ENCODE measurements at places on chromosomes 3 and 15. TPM values are rescaled to one million over a fixed set of nuclear protein-coding genes. Genes with fewer than 3 reads are reported as not detected.

DNA sequence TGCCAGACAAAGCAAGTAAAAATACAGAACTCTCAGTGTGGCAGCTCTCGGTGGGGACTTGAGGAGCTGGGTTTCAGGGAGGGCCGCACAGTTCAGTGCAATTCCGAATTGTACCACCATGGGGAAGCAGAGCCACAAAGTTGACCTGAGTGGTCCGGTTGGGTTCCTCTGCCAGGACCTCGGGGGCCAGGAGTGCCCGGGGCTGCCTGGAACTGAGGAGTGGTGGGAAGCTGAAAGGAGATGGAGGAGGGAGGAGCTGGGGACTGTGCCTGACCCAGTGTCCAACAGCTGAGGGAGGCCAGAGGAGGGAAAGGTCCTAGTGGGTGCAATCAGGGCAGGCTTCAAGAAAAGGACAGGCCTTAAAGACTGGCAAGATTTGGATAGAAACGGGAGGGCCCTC, 32.2 kb upstream of the TRH start:
- peak; percentile 53 for DNase-seq

DNA sequence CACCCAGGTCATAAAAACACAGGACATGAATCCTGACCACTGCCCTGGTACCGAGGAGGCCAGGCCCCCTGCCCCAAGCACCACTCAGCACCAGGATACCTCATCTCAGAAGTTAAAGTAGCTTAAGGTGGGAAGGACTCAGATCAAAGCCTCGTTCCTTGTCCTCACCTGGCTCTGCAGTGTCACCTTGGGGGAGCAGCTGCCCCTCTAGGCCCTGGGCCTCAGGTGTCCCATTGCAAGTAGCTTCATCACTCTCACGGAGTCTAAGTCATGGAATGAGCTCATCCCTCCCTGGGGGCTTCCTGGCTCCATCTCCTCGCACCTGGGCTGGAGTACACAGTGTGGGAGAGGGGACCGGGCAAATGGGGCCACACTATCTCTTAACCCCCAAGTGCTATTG, 148.0 kb downstream of the TPRA1 start:
- DNase-seq, result no peak

HDAC11 gene
- 9.4 TPM for total RNA-seq

NMNAT3 gene
- 1.9 TPM for total RNA-seq

RARB gene
- 37.4 TPM for total RNA-seq

MYO1E gene
- 81.3 TPM for total RNA-seq

- DNase-seq, result no peak
These were observed 701.6 kb upstream of the CBLB start for GRCh38 chr3:106570426-106570825.

GRCh38 chr3:159451067-159451466, 537.6 kb upstream of the IL12A start:
- peak; percentile 14 for DNase-seq

- no peak for DNase-seq
These were observed 327.8 kb upstream of the SLCO3A1 start for GRCh38 chr15:91525751-91526150.

ANKUB1 gene
- not detected for total RNA-seq

DNA sequence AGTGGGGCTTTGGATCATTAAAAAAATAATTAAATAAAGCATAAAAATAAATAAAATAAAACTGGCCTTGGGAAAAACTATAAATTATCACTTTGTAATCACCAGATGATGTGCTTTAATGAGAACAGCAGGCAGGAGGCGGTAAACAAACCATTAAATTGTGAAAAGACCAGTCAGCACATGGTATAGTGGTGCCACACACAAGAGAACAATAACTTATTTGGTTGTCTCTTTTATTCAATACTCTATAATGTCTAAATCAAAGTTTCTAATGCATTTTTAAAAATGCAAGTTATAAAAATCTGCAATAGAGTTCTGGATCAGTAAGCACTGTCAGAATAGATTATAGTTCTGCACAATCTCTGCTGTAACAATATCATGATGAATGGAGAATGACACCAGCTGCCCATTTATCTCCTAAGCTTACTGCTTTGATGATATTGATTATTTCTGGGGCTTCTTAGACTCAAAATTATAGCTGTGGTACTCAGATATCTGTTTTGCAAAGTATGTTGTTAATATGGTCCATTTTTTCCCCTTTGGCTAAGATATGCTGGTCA, 259.3 kb downstream of the NAALADL2 start:
- DNase-seq, result no peak

- DNase-seq, result peak; percentile 78
These were observed 691 bp downstream of the MAP2K1 start for GRCh38 chr15:66387163-66388042.

CHRNA5 gene
- 11.7 TPM for total RNA-seq

GRCh38 chr3:7461202-7461825, 600.4 kb downstream of the GRM7 start:
- no peak for DNase-seq

- DNase-seq, result peak; percentile 35
These were observed at the start of gene RAB6B for GRCh38 chr3:133895208-133896001. Gene RAB6B (minus strand): TSS chr3:133895882. CDS start chr3:133895466, 416 bp downstream.

- DNase-seq, result no peak
These were observed 101.2 kb downstream of the PCCB start for GRCh38 chr3:136351351-136351750.

CADPS gene
- 0.59 TPM for total RNA-seq

IGSF10 gene
- total RNA-seq, result 0.59 TPM

- DNase-seq, result no peak
These were observed 10.9 kb upstream of the LXN start for GRCh38 chr3:158683230-158683962.

DNA sequence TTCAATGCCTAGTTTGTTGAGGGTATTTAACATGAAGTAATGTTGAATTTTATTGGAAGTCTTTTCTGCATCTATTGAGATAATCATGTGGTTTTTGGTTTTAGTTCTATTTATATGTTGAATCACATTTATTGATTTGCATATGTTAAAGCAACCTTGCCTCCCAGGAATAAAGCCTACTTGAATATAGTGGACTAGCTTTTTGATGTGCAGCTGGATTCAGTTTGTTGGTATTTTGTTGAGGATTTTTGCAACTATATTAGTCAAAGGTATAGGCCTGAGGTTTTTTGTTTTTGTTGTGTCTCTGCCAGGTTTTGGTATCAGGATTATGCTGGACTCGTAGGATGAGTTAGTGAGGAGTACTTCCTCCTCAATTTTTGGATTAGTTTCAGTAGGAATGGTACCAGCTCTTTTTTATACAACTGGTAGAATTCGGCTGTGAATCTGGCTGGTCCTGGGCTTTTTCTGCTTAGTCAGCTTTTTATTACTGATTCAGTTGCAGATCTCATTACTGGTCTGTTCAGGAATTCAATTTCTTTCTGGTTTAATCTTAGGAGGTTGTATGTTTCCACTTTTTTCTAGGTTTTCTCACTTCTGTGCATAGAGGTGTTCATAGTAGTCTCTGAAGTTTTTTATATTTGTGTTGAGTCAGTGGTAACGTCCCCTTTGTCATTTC, 209.8 kb upstream of the RBMS3 start:
- no peak for DNase-seq

DUOXA2 gene
- total RNA-seq, result not detected

- DNase-seq, result no peak
These were observed 2.8 kb downstream of the FOXB1 start for GRCh38 chr15:60006873-60007272.

GRCh38 chr15:101445562-101446517, 43.7 kb downstream of the PCSK6 start:
- DNase-seq, result peak; percentile 66

GRCh38 chr3:107676469-107677309, 153.9 kb downstream of the BBX start:
- DNase-seq, result peak; percentile 34

IL12A gene
- 0.72 TPM for total RNA-seq

CELF6 gene
- not detected for total RNA-seq

TTC21A gene
- total RNA-seq, result 1.2 TPM

IGSF11 gene
- total RNA-seq, result 0.39 TPM

GRCh38 chr3:60250206-60250605, 1001.0 kb downstream of the FHIT start:
- DNase-seq, result no peak
